ENCODE measurements at places on chromosomes 3 and 15. TPM values are rescaled to one million over a fixed set of nuclear protein-coding genes. Genes with fewer than 3 reads are reported as not detected.

GPR87 gene
- not detected for total RNA-seq

PRC1 gene
- total RNA-seq, result 1.2 TPM

GOLGA6L4 gene
- 2.2 TPM for total RNA-seq

SLITRK3 gene
- 0.18 TPM for total RNA-seq

ECE2 gene
- not detected for total RNA-seq

GP5 gene
- 0.10 TPM for total RNA-seq

ABHD5 gene
- 12.8 TPM for total RNA-seq

RASL12 gene
- total RNA-seq, result 0.15 TPM

MEGF11 gene
- total RNA-seq, result not detected

GCSAM gene
- 0.18 TPM for total RNA-seq

MAP6D1 gene
- 0.65 TPM for total RNA-seq

CLEC3B gene
- total RNA-seq, result 25.5 TPM

CHRM5 gene
- total RNA-seq, result not detected

ITIH1 gene
- total RNA-seq, result 1,331 TPM

TCF12 gene
- 29.8 TPM for total RNA-seq

PFKFB4 gene
- total RNA-seq, result 1.3 TPM

INTS14 gene
- 14.3 TPM for total RNA-seq

LRRC3B gene
- total RNA-seq, result not detected

ZBTB47 gene
- 5.0 TPM for total RNA-seq

ALS2CL gene
- 24.2 TPM for total RNA-seq

AGBL1 gene
- total RNA-seq, result not detected

PLA2G4B gene
- 5.9 TPM for total RNA-seq

OR5K2 gene
- total RNA-seq, result not detected

OR5H2 gene
- not detected for total RNA-seq

SUSD5 gene
- 0.05 TPM for total RNA-seq

CYP19A1 gene
- total RNA-seq, result not detected

CAMP gene
- total RNA-seq, result 0.40 TPM

SNURF gene
- 0.83 TPM for total RNA-seq

SLC28A1 gene
- total RNA-seq, result 64.6 TPM

GPR62 gene
- total RNA-seq, result not detected

CALML4 gene
- total RNA-seq, result 6.8 TPM

CCR3 gene
- total RNA-seq, result not detected

EOMES gene
- total RNA-seq, result 0.08 TPM

ARL13B gene
- total RNA-seq, result 4.2 TPM

SSUH2 gene
- not detected for total RNA-seq

IL17RB gene
- total RNA-seq, result 23.2 TPM

TNFSF10 gene
- 45.3 TPM for total RNA-seq

TRPM1 gene
- total RNA-seq, result 0.10 TPM

FRMD5 gene
- not detected for total RNA-seq

SCN11A gene
- 0.15 TPM for total RNA-seq

P2RY13 gene
- total RNA-seq, result 1.3 TPM

CELF6 gene
- total RNA-seq, result 0.65 TPM

STAC gene
- 0.65 TPM for total RNA-seq

LRRC15 gene
- not detected for total RNA-seq

CHRNA3 gene
- not detected for total RNA-seq

RIOX2 gene
- total RNA-seq, result 10.1 TPM

SPSB4 gene
- 0.35 TPM for total RNA-seq

EPHA6 gene
- total RNA-seq, result not detected

SLC38A3 gene
- total RNA-seq, result 242 TPM

EPHB1 gene
- total RNA-seq, result 8.1 TPM

GOLGA6L25 gene
- not detected for total RNA-seq

ASB14 gene
- total RNA-seq, result not detected
